ENCODE measurements at places on chromosomes 6 and 20. TPM values are rescaled to one million over a fixed set of nuclear protein-coding genes. Genes with fewer than 3 reads are reported as not detected.
A peak's percentile ranks its signal among the peaks of the same experiment; 100 is the strongest.

DNA sequence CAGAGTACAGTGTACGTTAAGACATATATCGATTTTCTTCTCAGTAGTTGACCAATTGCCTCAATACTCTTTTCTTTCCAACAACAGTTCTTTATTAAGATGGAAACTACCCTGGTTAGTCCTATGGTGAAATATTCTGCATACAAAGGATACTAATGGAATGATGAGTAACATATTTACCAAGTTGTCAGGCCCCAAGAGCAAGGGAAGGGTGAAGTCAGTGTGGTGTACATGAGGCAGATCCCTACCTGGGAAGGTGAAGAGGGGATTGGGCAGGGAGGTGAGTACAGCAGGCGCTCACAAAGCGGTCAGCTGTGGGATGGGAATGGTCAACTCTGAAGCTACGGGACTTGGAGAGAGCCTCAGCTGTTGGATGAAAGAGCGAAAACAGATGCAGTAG is 29.7 kb downstream of the GJA1 start:
- no peak for DNase-seq

DNA sequence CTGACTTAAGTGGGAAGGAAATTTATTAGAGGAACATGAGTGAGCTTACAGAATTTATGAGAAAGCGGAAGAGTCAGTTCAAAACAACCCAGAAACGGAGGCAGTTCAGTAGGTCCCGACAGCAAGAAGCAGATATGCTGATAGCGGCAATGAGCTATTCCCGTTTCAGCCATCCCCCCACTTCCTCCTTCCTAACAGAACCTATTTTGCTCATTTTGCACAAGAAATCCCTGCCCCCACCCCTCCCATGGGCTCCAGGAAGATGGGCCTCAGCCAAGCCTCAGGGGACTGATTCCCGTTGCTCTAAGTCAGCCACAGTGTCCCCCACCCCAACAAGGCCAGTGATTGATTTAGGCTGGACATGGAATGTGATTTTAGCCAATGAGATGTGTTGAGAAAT is 157.5 kb downstream of the CEBPB start:
- peak; percentile 55 for DNase-seq

- no peak for DNase-seq
Measured at GRCh38 chr6:5531161-5531560, 269.8 kb downstream of the FARS2 start.

DNA sequence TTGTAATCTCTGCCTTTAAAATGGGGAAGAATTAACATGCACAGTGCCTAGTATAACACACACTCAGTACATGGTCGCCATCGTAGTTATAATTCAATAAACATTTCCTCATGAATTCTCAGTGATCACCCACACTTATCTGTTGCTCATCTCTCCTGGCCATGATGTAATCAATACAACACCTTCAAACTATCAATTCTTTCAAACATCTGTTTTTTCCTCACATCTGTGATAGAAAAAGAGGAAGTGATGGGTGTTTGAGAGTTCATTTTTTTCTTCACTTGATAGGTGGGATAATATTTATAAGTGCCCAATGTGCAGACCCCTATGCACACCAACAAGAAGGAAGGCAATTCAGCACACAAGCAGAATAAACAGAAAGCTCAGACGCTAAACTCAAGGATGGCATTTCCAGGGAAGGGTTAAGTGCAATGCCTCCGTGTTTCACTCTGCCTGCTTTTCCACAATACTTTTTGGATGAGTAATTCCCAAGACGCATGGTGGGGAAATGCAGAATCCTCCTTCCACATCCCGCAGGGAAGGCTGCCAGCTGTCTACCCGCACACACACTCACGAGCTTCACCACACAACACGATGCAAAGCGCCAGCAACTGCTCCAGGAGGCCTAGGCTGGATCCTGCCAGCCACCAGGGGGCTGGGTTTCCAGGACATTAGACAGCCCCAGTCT is 100.3 kb downstream of the GMPR start:
- peak; percentile 66 for DNase-seq

DNA sequence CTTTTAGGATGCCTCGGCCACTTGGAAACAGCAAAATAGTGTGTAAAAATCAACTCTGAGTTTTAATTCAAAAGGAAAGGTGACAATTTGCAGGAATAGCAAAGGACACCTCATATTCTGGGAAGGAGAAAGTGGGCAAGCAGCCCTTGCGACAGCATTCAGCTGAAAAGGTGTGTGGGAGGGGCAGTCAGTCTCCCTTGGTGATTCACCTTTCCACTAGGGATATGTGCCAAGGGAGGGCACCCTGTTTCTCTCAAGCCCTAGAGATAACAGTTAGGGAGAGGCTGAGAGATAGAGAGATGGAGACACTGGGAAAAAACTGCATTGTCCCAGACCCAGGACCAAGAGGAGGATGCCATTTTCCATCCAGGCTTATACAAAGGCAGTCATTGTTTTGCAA is 228.1 kb downstream of the EPM2A start:
- DNase-seq = no peak

Gene PPIL4
- 14.8 TPM for total RNA-seq

Gene NHSL1
- 82.7 TPM for total RNA-seq

GRCh38 chr6:41132254-41132653 is 21.9 kb downstream of the TREML1 start:
- no peak for DNase-seq

Gene PDE7B
- 12.8 TPM for total RNA-seq
